ENCODE measurements at places on chromosomes 2 and 18. TPM values are rescaled to one million over a fixed set of nuclear protein-coding genes. Genes with fewer than 3 reads are reported as not detected.

The FAM124B gene
- 7.9 TPM for total RNA-seq

The KRTCAP3 gene
- total RNA-seq: 31.2 TPM

The KIF5C gene
- total RNA-seq: 2.7 TPM

The PNPT1 gene
- total RNA-seq: 24.9 TPM

The XIRP2 gene
- total RNA-seq: not detected

The REG3G gene
- total RNA-seq: not detected

The COPS9 gene
- total RNA-seq: 267 TPM

The PTH2R gene
- total RNA-seq: 1.2 TPM

The CD28 gene
- total RNA-seq: 2.2 TPM

The SERPINB11 gene
- total RNA-seq: not detected

The CPO gene
- 0.96 TPM for total RNA-seq

The MFF gene
- total RNA-seq: 122 TPM

The EVA1A gene
- total RNA-seq: 5.2 TPM

The FMNL2 gene
- 36.1 TPM for total RNA-seq

The CAB39 gene
- total RNA-seq: 85.9 TPM

The MSH6 gene
- 42.6 TPM for total RNA-seq

The IL1F10 gene
- total RNA-seq: not detected

The STPG4 gene
- total RNA-seq: 0.32 TPM

The TUBA4B gene
- not detected for total RNA-seq

The MYOM1 gene
- 5.9 TPM for total RNA-seq

Data from breast epithelium (tissue), 4 donors.